COR-L47 (cell line): ENCODE measurements at places on chromosomes 1 and 21.

GRCh38 chr1:93442008-93442666 is 5.8 kb upstream of the FNBP1L start:
- no peak for DNase-seq

GRCh38 chr1:114208714-114209113 is 55.0 kb upstream of the SYT6 start:
- no peak for DNase-seq

- no peak for DNase-seq
Measured at GRCh38 chr1:201404055-201404454, 4.9 kb upstream of the LAD1 start.

- peak; percentile 82 for DNase-seq
Measured at GRCh38 chr1:90761781-90762589, 44.9 kb upstream of the BARHL2 start.

DNA sequence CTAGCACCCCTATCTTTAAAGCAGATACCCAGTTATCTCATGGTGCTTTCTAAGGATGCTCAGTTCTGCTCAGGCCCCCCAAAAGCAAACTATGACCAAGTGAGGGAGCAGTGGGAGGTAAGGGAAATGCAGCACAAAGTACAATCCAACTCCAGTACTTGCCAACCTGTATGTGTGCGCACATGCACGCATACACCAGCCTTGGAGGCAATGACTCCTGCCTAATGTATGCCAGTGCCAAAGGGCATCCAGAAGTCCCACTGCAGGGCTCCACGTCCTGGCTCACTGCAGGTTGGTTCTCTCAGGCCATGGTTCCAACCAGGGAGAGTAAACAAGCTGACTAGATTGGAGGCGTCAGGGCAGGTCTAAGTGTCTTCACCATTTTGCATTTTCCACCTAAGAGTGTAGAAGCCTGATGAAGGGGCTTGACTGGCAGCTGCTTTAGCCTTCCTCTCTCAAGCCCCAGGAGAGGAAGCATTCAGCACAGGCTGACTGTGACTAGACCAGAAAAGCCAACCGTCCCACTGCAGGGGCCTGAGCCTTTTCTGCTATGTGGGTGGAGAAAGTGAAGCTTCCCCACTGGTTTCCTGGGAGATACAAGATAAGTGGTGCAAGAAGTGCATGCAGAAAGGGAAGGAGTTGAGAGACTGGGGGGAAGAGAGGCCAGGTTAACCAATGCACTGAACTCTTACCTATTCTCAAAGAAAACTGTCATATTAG is 7.7 kb downstream of the AMIGO1 start:
- no peak for DNase-seq

GRCh38 chr1:165787741-165788140 is 19.1 kb upstream of the TMCO1 start:
- no peak for DNase-seq

DNA sequence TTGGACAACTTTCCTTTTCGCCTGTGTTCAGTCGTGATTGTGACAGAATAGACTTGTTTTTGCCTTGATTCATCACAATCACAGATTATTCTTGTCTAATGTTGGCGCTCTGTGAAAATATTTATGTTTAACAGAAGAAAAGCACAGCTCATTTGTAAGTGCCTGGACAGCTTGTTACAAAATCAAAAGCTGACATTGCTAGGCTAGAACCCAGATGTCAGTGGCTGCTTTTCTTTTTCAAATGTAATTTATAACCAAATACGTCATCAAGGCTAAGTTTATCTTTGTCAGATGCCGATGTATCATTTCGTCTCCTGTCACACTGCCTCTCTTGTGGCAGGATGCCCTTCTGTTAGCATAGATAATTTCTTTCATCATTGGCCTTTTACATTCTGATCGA is 1227.3 kb downstream of the PLA2G4A start:
- no peak for DNase-seq
